ENCODE measurements at places on chromosomes 2 and 18.

DNA sequence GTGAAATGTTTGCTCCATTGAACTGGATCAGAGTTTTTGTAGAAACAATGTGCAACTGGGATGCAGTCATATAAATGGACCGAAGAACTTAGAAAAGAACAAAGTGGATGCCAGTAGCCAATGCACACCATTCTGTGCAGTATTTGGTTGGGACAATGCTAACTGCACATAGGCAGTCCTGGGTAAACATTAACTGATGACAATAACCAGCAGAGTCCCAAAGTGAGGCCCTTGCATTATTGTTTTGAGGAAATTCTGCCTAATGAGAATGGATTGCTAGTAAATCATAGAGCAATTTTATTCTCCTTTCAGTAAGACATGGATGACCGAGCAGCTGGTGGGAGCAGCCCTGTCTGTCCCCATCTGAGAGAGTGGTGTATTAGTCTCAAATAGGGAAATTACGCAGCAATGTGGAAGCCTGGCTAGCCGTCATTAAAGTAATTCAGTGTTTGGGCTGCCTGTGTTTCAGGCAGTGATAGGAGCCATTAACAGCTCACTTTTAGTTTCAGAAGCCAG is 94.9 kb downstream of the KCTD1 start:
- DNase-seq: no peak

DNA sequence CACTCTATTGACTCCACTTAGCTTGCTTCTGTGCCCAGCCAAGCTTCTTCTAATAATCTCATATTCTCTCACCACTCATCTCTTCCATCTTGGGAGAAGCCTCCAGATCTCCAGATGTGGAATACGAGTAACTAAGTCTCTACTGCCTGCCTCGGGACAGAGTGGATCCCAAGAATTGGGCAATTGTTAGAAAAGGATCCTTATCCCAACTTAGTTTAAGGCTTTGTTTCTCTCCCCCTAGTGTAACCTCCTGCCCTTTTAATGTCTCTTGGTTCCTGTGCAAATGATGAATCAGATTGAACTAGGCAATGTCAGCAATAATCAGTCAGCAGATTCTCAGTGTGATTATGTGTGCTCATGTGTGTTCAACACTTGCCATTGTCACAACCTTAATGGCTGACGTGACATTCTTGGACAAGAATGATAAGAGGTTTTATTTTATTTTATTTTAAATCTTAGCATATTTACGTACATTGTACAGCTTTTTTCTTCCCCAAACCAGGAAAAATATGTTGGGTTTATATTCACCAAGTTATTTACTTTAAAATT is 59.7 kb downstream of the MYO3B start:
- no peak for DNase-seq

DNA sequence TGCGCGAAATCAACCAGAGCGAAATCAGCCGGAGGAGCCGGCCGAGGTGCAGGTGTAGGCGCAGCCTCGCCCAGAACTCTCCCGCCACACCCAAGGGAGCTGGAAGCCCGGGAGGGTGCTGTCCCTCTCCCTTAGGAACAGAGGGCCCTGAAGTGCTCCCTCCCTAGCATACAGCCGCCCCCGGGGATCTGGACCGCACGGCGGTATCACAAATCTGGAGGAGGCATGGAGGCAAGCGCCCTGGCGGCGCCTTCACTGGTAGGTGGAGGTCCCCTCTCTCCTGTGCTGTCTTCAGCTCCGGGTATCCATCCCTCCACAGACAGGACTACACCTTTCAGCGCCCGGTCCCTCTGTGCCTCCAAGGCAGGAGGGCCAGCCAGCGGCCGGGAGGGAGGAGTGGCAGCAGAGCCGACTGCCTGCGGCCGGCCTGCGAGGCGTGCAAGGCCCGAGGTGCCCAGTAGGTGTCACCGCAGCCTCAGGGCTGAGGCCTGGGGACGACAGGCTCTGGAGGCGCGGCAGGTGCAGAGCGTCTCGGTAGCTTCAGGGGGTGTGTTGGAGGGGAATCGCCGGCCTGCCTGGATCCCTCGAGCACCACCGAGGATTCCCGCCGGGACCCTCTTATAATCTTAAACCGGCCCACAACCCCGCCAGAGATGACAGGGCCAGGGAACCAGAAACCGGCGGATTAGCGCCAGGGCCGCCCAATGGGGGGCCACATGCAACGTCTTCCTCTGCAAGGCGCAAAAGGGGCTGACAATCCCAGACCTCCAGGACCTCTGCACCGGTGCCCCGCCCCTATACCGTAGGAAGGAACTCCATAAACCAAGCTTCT is 2.8 kb downstream of the IHH start:
- peak; percentile 48 for DNase-seq

- no peak for DNase-seq
These were observed 527.6 kb upstream of the ID2 start for GRCh38 chr2:8154270-8154669.

- no peak for DNase-seq
These were observed 21.2 kb downstream of the FOSL2 start for GRCh38 chr2:28413899-28414295.

GRCh38 chr2:164456619-164457018 is 164.7 kb downstream of the GRB14 start:
- DNase-seq: no peak

GRCh38 chr2:5764041-5764440 is 71.9 kb downstream of the SOX11 start:
- no peak for DNase-seq

DNA sequence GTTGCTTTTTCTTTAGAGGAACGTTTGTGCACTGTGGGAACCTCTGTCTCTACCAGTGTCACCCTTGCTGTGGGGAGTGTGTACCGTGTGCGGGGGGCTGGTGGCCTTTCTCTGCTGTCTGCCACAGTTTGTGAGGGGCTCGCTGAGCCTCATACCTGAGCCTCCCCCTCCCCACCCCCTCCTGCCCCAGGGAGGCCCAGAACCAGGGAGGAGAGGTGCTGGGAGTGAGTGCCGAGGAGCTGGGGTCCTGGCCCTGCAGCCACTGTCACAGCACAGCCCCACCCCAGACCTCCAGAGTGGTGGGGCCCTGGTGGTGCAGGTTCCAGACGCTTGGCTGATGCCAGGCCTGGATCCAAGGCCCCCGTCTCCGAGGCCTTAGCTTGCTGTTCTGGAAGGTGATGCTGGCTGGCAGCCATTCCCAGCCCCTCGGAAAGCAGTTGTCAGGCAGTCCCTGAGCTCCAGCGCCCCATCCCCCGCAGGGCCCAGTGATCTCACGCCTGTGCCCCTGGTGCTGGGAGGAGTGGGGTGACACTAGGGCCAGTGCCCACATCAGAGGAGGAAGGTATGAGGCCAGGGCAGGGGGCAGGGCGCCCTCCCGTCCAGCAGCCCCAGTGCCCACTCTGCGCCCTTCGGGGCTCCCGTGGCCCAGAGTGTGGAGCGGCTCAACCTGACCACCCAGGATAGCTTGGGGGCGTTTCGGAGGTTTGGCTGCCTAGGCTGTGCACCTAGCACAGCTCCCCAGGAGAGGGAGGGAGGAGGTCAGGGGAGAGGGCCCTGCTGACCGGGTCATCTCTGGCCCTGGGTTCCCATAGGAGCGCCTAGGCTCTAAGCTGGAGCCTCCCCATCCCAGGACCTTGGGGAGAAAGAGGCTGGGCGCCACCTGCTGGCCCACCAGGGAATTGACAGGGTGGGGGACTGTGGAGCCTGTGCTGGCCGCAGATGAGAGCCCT is 53.0 kb upstream of the ALPP start:
- peak; percentile 33 for DNase-seq

- DNase-seq: peak; percentile 47
These were observed 90.4 kb upstream of the SLC35G4 start for GRCh38 chr18:11518788-11519685.

- no peak for DNase-seq
These were observed 4.0 kb downstream of the DYSF start for GRCh38 chr2:71457123-71457915.

- peak; percentile 8 for DNase-seq
These were observed at the start of gene SLC9A4 for GRCh38 chr2:102473020-102473419. Gene SLC9A4 (plus strand): TSS chr2:102473226. CDS start chr2:102473760, 534 bp downstream.

GRCh38 chr18:77648411-77648810 is 398.8 kb downstream of the GALR1 start:
- DNase-seq: no peak

GRCh38 chr2:1621041-1621440 is 123.3 kb downstream of the PXDN start:
- no peak for DNase-seq

GRCh38 chr18:9428301-9428706 is 47.0 kb upstream of the RALBP1 start:
- no peak for DNase-seq

- peak; percentile 15 for DNase-seq
These were observed 185.6 kb upstream of the COL3A1 start for GRCh38 chr2:188788621-188789020.

DNA sequence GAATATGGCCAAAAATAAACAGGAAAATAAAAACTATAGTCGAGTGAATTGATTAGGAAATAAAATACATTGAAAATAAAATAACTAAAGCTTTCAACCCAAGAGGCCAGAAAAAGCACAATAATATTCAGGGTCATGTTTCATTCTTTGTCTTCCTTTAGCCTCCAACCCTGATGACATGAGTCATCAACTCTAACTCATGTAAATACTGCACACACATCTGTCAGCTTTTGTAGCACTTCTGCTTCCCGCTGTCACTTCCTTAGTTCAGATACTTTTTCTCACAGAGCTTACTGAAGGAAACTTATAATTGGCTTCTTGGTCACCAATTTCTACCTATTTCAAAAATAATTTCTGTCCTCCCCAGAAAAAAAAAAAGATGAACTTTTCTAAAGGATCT is 112.8 kb downstream of the UPP2 start:
- no peak for DNase-seq

GRCh38 chr2:171718720-171719119 is 31.5 kb downstream of the DYNC1I2 start:
- no peak for DNase-seq

DNA sequence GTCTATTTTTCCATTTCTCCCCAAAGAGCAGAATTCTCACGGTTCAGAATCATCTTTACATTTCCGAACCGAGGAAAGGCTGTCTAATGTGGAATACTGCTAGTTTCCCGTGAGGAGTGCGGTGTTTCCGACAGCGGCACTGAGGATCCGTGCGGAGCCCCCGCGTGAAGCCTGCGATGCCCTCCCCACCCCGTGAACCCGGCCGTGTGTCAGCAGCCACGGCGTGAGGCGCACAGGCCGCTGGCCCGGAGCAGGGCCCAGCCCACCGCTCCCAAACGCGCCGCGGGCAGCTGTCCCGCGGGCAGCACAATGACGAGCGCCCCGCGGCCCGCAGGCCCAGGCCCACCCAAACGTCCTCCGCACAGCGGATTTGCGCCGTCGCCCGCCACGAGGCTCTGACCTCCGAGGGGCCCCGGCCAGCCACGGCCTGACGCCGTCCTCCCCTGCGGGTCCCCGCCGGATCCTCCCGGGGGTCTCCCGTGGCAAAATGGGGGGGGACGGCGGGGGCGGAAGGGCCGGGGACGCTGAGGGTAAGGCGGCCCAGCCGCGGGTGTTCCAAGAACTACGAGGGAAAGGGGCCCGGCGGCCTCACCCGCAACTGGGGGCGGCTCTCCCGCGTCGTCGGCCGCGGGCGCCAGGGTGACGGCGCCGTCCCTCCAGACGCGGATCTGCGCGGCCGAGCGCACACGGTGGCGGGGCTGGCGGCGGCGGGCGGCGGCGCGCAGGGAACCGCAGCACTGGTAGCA is 796 bp downstream of the SPIRE1 start:
- DNase-seq: peak; percentile 37

- DNase-seq: no peak
These were observed 155.6 kb upstream of the MGAT5 start for GRCh38 chr2:134098321-134098720.

- DNase-seq: no peak
These were observed 1139.6 kb upstream of the FAM98A start for GRCh38 chr2:34738691-34739090.

GRCh38 chr2:142562900-142563299 is 314.6 kb upstream of the KYNU start:
- no peak for DNase-seq

- DNase-seq: no peak
These were observed 142.4 kb downstream of the CCBE1 start for GRCh38 chr18:59554796-59555335.

GRCh38 chr2:216583606-216584005 is 49.6 kb upstream of the IGFBP2 start:
- DNase-seq: peak; percentile 54

DNA sequence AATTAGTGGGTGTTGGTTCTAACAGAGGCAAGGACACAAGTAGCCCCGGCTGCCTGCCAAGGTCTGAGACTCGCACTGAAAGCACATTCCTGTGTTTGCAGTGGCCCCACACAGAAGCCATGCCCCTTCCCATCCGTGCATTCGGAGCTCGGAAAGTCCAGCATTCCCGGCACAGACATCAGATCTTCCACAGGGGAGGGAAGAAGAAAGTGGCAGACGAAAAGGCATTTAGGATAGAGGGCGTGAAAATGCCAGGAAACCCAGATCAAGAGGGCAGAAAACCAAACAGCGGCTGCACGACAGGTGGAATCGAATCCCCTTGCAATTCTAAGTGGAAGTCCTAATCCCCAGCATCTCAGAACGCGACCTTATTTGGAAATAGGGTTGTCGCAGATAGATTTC is 105.5 kb upstream of the ASB18 start:
- DNase-seq: no peak

- no peak for DNase-seq
These were observed 21.6 kb upstream of the AGFG1 start for GRCh38 chr2:227450311-227450841.

- DNase-seq: no peak
These were observed 127.8 kb downstream of the MREG start for GRCh38 chr2:215885536-215885935.

DNA sequence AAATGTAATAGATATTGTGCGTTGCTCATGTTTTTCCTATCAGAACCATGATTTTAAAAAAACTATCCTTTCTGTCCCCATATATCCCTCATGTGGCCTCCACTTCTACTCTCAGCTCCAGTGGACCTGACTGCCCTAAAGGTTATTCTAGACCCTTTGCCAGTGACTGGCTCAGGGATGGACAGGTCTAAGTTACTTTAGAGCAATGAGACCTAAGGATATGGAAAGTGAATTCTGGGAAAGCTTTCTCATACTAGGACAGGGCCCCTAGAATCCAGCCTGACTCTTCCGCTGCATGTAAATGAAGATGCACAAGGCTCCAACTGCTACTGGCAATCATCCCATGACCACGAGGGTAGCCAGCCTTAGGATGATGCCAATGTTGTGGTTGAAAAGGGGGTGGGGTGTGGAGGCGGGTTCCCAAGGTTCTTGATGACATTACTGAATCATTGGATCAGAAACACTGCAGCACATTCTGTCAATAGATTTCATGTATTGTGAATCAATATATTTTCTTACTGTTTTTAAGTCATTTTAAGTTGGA is 21.3 kb downstream of the C2orf69 start:
- DNase-seq: peak; percentile 98

DNA sequence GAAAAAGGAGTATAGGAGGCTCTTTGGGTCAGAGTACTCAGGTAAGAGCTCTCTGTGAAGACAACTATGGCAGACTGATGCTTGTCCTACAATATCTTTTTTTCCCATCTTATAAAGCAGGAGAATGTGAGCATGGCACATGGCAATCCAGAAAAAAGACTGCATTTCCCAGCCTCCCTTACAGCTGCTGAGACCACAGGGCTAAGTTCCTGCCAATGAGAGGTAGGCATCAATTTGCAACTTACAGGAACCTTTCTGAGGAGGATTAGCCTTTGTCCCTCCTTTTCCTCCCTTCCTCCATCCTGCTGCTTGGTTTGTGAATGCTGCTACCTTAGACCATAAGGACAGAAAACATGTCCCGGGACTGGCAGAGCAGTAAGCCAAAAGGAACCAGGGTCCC is 37.8 kb upstream of the ST8SIA5 start:
- DNase-seq: no peak

GRCh38 chr2:36140391-36140790 is 215.2 kb upstream of the CRIM1 start:
- no peak for DNase-seq

- DNase-seq: no peak
These were observed 195.7 kb downstream of the NBAS start for GRCh38 chr2:15365411-15365810.

- DNase-seq: no peak
These were observed 218.0 kb downstream of the LDLRAD4 start for GRCh38 chr18:13436576-13436975.
